ENCODE measurements at places on chromosomes 2 and 18. TPM values are rescaled to one million over a fixed set of nuclear protein-coding genes. Genes with fewer than 3 reads are reported as not detected.

The GBX2 gene
- total RNA-seq, result 1.1 TPM

GRCh38 chr2:19937004-19937403 is 35.2 kb upstream of the TTC32 start:
- no peak for DNase-seq

The PSMA8 gene
- not detected for total RNA-seq

The C2orf66 gene
- total RNA-seq, result 0.14 TPM

GRCh38 chr2:71879509-71880184 is 268.0 kb downstream of the CYP26B1 start:
- DNase-seq, result no peak

GRCh38 chr2:134178138-134178877 is 75.6 kb upstream of the MGAT5 start:
- DNase-seq, result peak; percentile 33

The LYG2 gene
- not detected for total RNA-seq

DNA sequence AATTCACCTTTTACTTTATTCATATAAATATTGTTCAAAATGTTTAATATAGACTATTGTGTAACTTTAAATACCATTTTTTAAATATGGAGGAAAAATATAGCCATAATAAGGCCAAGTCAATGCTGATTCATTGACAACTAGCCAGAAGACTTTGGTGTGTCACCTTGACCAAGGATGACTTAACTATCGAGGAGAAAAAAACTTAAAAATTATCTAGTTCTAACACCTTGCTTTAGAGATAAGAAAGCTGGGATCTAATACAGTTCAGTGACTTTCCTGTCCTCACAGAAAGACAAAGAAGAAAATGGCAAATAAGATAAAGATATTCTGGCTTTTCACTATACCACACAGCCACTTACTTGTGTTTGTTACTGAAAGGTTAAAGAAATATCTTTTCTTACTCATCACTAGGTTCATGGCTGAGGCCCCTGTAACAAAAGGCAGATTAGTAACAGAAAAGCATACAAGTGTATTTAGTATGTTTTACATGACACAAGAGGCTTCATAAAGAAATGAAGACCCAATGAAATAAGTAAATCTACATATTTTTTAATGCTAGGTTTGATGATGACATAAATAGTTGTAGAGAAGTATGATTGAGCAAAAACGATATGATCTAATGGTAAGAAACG is 65.9 kb upstream of the LRRTM1 start:
- DNase-seq, result no peak

GRCh38 chr18:10111944-10112343 is 198.1 kb downstream of the VAPA start:
- no peak for DNase-seq

- DNase-seq, result no peak
These were observed 50.6 kb upstream of the RMDN2 start for GRCh38 chr2:37874470-37874869.

The RNF125 gene
- 4.3 TPM for total RNA-seq

DNA sequence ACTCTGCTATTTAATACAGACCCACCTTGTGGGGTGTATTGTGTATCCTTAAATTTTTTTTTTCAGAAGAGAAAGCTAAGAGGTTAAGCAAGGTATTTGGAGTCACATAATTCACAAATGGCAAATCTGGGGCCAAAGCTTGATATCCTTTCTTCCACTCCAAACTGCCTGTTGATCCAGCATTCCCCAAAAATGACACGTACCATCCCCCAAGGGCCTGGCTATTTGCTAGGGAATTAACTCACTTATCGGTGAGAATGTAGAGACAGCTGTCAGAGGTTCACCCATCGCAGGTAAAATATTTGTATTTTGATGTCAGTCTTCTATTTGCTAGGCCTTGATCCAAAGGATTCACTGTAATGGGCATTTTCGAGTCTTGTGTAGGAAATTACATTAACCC is 103.6 kb upstream of the FZD7 start:
- no peak for DNase-seq

DNA sequence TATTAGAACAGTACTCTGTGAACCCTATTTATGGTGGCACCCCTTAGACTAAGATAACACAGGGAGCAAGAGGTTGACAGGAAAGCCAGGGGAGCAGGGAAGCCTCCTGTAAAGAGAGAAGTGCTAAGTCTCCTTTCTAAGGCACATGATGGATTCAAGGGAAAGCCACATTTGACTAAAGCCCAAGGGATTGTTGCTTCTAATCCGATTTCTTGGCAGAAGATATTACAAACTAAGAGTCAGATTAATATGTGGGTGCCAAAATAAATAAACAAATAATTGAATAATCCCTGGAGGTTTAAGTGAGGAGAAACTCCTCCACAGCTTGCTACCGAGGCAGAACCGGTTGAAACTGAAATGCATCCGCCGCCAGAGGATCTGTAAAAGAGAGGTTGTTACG is 333.2 kb downstream of the SOX11 start:
- no peak for DNase-seq

The AQP4 gene
- total RNA-seq, result not detected

DNA sequence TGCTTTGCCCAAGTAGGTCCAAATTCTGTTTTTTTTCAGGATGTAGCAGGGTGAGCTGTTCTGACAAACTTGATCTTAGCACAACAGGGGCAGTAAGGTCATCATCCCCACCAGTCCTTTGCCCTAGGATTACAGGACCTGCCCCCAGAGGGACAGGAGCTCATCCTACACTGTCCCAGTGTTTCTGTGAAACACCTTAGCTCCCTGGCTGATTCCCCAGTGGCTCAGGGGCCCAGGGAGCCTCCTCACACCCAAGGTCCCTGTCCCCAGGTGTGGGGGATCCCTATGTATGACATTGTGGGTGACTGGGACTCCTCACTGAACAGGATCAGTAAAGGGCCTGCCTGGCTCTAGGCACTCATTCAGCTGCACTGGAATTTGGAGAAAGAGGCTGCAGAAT is 191.2 kb downstream of the ANKRD30B start:
- no peak for DNase-seq

GRCh38 chr2:217222309-217222910 is 362.5 kb upstream of the TNP1 start:
- DNase-seq, result no peak

GRCh38 chr2:128380961-128381938 is 62.6 kb upstream of the HS6ST1 start:
- no peak for DNase-seq

DNA sequence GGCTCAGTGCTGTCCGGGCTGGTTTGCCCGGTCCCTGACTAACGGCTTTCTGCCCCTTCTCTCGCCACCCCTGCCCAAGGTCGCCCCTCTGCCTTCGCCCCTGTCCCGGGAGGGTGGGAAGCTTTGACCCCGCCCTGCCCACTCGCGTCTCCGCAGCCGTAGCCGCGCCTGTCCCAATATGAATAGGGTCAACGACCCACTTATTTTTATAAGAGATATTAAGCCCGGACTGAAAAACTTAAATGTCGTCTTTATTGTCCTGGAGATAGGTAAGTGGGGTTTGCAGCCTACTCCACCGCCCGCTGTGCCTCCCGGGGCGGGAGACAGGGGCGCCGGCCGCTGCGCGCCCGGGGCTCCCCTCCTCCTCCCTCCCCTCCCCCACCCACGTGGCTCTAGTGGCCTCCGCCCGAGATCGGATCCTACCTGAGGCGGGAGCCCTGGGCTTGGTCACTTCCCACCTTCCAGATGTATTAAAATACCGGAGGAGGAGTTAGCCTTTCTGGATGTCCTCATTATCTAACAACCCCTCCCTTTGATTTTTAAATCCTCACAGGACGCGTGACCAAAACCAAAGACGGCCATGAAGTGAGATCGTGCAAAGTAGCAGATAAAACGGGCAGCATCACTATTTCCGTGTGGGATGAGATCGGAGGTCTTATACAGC is 633 bp downstream of the NABP1 start:
- peak; percentile 60 for DNase-seq

GRCh38 chr2:108382196-108382595 is 4.4 kb downstream of the SULT1C4 start:
- no peak for DNase-seq

The SH3YL1 gene
- total RNA-seq, result 17.9 TPM

The RNF103 gene
- total RNA-seq, result 25.4 TPM

- no peak for DNase-seq
These were observed 97.6 kb downstream of the SPTBN1 start for GRCh38 chr2:54553775-54554174.

The RSAD2 gene
- 1.2 TPM for total RNA-seq

GRCh38 chr2:137968477-137969417 is 4.5 kb downstream of the HNMT start:
- no peak for DNase-seq

DNA sequence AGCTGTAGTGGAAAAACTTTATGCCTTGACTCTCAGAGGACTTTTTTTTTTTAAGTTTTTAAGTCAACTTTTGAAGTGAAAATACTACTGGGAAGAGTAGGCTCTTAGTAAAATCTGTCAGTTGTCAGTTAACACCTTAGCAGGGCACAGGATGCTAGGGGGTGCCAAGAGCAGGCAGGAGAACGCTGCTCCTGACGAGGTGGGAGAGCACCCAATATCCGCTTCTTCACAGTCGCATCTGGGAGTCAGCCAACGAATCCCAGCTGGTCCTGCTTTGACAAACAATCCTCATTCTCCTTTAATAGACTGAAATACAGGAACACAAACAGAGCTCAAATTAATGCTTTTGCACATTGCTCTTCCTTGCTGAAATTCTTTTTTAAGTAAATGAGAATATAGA is 709.5 kb upstream of the ACVR2A start:
- DNase-seq, result no peak

GRCh38 chr2:96819128-96819875 is 3.2 kb downstream of the CNNM3 start:
- DNase-seq, result no peak

- DNase-seq, result no peak
These were observed 252.7 kb downstream of the NR4A2 start for GRCh38 chr2:156079845-156080244.

- DNase-seq, result peak; percentile 57
These were observed 626 bp upstream of the VIT start for GRCh38 chr2:36695746-36696415.

The CGREF1 gene
- total RNA-seq, result 4.8 TPM

DNA sequence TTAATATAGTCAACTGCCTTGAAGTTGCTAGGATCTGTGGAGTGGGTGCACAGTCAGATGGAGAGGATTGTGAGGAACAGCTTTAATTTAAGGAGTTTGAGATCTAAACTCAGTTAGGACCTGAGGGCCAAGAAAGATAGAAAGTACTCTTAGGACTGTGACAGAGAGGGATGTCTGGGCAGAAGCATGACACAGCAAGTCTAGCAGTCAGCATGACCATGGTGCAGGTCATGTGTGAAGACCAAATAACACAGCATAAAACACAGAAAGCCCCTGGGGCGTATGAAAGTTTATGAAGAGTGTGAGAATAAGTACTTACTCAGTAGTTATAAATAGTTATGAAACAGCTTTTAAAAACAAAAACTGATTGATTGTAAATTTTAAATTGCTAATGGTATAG is 107.2 kb downstream of the GALNT1 start:
- no peak for DNase-seq
